Right renal pelvis (tissue), 4 donors: ENCODE measurements at places on chromosomes 7 and 10.

DNA sequence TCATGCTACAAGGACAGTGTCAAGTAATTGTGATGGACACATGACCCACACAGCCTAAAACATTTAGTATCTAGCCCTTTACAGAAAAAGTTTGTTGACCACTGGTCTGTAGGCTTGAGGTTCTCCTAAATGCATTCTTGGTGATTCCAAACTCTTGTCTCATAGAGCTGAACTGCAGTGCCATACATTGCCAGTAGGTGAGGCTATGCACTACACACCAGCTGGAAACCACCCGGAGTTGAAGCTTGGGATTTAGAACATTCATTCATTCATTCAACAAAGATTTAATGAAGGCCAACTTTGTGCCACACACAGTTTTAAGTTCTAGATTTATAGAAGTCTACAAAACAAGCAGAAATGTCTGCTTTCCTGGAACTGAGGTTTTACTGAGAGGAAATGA lies 77.3 kb upstream of the TCF7L2 start:
- DNase-seq: no peak

DNA sequence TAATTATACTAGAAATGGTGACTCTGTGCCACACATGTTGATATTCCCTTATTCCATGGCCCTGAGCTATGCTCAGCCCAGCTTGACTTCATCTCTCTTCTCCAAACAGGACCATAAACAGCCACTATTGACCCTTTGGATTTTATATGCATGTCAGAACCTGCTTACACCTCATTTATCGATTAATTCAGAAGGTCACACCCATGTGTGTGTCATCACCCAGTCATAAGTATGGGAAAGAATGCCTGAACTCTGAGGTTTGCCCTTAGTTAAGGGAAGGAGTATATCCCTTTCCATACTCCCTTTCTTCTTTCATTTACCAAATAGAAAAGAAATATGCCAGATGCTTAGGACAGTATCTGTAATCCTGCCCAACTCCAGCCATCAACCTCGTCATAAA lies 602.3 kb downstream of the SORCS3 start:
- DNase-seq: no peak

GRCh38 chr7:98855610-98856422 lies 14.0 kb downstream of the TMEM130 start:
- DNase-seq: no peak

DNA sequence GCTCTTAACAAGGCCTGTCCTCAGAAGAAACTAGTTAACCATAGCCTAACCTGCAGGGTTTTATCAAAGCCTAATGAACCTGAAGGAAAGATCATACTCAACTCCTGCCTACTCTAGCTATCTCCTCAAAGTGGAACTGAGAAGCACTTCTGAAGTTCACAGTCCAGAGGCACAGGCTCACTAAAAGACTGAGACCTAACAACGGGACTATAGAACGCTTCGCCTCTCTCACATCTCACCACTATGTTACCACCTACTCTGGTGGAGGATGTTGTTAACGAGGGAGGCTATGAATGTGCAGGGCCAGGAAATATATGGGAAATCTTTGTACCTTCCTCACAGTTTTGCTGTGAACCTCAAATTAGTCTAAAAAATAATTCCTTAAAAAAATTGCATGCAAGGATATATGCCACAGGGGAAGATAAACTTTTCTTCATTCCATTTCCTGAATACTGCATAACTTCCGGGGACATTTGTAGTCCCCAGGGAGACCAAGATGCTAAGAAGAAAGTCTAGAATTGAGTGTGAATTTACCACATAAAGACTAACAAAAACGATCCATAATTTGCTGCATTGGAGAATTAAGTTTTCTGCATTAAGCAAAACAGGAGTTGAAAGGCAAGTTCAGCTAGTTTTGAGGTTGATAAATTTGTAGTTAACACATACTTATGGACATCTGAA lies 21.6 kb downstream of the LIPJ start:
- no peak for DNase-seq

DNA sequence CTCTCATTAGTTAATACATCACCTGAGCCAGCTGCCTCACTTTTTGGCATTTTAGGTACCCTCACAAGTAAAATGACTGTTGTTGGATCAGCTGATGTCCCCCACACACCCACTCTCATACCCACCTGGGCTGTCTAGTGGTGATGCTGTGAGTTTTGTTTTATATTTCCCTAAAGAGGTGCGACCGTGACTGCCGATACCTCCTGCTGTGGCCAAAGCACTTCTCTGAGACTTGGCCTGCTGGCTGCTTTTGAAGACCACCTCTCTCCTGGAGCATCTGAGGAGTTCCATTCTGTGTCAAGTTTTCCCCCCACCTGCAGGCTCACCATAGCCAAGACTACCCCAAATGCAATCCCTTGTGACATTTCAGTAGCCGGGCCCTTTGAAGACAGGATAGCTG lies 6.4 kb upstream of the ACSL5 start:
- no peak for DNase-seq

DNA sequence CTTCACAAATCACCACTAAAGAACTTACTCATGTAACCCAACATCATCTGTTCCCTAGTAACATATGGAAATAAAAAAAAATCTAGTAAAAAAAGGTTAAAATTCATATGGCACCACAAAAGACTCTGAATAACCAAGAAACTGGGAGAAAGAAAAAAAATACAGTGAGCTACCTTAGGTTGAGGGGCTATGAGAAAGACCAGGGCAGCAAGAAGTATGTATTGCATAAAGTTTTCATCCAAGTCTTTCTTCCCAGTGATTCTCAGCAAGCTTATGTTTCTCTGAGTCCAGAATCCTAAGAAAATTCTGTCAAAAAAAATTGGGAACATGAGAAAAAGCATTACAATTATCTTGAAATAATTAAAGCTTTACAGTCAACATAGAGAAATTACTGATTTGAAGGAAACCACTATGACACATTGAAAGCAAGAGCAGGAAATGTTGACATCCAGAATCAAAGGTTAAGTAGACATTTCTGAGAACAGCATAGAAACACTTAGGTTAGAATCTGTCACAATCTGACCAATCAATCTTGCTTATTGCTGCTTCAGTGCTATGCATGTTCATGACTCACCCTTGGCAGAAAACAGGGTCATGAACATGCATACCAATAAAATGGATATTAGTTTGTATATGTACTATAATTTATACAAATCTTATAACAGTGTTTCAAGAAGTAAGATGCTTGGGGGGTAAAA lies 494.0 kb upstream of the POT1 start:
- DNase-seq: no peak

- DNase-seq: no peak
These were observed 127.2 kb downstream of the CUX1 start for GRCh38 chr7:101944611-101945010.

DNA sequence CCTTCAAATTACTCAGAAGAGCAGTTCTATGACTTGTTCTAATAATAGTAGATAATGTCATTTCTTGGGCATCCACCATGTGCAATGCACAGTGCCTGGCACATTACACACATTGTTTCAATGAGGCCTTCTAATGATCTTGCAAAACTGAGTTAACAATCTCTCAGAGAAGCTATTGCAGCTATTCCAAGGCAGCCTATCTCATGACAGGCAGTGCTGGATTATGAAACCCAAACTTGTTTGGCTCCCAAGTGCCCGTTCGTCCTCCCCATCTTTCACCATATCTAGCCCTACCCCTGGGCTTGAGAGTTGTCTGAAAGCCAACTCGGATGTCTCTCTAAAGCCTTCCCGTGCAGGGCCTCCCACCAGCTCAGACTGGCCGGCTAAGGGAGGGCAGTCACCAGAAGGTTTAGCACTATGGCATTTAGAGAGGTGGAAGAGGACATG lies 405.1 kb downstream of the PLXNA4 start:
- DNase-seq: no peak

DNA sequence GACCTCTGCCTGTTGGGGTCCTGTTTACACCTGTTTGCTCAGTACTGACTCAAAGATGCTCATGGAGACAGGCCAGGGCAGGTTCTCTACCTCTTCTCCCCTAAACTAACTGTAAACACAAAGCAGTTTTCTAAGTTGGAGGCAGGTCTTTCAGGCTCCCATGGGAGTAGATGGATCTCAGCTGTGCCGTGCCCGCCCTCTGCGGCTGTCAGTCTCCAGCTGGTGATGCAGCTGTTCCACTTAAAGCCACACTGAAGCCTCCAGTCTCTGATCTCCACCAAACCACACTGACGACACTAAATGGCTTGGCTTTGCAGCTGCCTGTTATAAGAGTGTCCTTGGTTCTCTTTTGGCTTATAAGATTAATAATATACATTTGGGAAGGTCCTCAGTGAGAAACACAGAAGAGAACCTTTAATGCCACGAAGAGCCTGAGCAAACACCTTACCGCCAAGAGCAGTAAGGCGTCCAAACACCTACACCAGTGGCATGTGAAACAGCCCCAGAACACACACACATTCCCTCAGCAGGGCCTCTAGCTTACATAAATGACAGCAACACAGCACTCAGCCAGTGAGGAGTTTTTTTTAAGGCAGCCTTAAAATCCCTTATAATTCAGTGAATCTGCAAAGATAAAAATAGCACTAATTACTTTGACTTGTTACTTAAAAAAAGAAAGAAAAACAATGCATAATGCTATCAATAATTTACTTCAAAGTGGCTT lies 60.4 kb upstream of the KCNIP2 start:
- no peak for DNase-seq

- DNase-seq: no peak
These were observed 326.0 kb downstream of the DGKB start for GRCh38 chr7:14576578-14576977.

DNA sequence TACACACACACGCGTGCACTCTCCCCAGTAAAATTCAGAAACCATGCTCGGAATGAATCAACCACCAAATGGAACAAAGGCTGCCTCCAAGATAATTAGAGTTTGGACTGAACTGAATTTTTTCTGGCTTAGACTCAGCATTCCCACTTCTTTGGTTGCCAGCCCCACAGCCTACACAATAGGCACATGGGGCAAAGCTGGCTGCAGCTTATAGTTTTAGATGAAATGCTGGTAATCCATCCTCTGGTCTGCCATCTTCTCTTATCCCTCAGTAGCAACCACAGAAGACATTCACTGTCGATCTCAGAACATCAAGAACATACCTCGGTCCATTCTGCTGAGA lies 44.2 kb downstream of the PDE1C start:
- no peak for DNase-seq
